Left cardiac atrium (tissue), 4 donors: ENCODE measurements at places on chromosomes 13 and 19. TPM values are rescaled to one million over a fixed set of nuclear protein-coding genes. Genes with fewer than 3 reads are reported as not detected.
A peak's percentile ranks its signal among the peaks of the same experiment; 100 is the strongest.

DNA sequence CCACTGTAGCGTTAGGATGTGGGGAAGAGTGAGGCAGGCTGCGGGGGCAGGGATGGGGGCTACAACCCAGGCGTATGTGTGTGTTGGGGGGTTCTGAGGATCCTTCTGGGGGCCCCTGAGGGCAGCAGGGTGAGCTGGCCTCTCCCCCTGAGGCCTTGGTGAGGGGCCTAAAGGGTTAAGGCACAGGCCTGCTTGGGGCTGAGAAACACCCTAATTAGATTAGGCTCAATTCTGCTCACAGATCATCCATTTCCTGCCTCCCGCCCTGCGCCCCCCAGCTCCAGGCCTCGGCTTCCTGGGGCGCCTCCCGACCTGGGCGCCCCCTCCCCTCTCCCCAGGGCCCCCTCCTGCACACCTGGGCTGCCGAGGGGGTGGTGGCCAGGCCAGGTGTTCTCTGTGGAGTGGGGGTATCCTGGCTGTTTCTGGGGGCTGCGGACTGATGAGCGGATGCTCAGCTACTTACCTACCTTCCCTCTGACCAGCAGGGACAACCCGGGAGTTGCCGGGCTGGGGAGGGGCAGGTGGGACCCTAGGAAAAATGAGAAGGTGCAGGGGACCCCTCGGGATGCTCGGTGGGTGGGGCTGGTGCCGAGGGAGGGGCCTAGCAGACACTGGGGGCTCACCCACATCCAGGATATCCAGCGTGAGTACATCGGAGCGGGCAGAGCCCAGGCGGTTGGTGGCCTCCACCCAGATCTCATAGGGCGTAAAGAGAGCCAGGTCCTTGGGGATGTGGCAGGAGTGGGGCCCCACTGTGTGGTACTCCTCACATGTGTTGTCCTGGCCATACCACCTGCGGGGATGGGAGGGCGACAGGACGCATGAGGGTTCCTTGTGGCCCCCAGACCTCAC lies 8.6 kb downstream of the CRLF1 start:
- no peak for DNase-seq

DNA sequence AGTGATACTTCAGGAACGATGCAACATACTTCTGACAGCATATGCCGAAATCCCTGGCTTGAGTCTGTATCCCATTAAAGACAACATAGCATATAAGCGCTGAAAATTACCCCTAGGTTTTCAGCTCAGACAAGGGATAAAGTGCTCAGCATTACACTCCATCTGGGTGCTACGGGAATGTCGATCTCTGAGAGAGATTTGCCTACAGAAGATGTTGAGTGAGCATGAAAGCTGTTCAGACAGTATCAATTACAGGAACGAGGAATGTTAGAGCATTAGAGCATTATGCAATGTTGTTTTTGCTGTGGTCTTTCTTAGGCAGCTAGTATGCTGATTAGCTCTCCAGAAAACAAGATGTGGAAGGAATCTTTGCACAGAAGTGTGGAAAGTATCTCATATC lies 484.5 kb downstream of the LIG4 start:
- DNase-seq = no peak

DNA sequence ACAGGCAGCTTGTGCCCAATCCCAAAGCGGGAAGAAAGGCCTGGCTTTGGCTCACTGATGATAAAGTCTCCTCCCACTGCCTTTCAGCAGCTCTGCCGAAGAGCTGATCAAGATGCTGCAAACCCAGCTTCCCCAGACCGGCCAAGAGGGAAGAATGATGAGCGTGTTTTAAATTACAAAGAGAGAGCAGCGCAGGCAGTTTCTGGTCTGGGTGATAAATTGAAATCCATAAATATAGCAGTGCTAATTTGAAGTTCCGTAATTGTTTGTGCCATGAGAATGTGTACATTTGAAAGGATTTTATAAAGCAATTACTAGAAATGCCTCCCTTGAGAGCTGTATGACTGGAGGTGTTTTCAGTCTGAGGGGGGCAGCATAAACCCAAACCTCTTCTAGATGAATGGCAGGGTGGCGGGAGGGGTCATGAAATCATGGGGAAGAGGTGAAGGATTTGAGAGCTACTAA lies 171.8 kb downstream of the STK24 start:
- no peak for DNase-seq

DNA sequence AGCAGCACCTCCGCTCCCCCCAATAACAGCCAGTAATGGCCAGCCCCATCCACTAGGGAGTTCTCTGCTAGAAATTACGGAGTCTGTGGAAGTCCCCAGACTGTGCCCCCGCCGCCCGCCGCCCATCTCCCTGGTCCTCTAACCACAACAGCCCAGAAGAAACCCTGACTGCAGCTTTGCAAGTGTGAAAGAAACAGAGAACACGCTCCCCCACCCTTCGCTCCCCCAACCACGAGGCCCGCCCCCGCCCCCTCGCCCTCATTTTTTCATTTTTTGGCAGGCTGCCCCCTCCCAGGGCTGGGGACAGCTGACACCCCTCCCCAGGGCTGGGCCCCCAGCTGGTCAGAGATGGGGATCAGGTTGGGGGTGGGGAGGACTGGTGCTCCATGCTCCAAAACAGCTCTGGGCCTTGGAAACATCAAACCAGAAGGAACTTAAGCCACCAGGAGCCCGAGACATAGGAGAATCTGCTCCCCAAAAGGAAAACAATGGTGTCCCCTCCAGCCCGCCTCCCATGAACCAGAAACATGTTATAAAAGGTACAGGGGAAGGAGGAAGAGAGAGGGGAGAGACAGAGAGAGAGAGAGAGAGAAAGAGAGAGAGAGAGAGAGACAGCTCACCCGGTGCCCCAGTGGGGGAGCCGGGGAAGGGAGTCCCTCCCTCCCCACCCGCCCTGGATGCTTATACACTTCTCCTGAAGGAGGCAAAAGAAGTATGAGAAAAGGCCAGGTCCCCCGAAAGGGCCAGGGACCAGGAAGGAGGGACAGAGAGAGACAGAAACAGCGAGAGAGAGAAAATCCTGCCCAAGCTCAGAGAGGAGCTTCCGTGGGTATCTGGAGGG lies 29.8 kb upstream of the ASF1B start:
- DNase-seq = no peak

DNA sequence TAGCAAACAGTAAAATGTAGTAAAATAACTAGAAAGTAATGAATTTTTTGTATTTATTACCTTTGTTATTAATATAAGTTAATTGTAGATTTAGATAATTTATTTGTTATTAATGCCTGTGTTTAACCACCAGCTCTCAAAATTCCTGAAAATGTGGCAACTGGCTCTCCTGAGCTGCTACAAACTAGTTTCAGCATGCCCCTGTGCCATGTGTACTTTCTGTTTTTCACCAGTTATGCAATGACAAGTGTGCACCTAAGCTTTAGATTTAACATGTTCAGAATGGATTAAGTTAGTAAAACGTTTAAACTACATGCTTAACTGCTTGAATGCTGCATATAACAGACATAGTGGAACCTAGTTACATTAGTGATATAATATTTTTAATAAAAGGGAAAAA lies 88.1 kb downstream of the POSTN start:
- no peak for DNase-seq

GRCh38 chr13:36163809-36164308 lies 32.7 kb upstream of the DCLK1 start:
- peak; percentile 82 for DNase-seq

GRCh38 chr13:72437458-72437857 lies 290.0 kb downstream of the MZT1 start:
- no peak for DNase-seq

DNA sequence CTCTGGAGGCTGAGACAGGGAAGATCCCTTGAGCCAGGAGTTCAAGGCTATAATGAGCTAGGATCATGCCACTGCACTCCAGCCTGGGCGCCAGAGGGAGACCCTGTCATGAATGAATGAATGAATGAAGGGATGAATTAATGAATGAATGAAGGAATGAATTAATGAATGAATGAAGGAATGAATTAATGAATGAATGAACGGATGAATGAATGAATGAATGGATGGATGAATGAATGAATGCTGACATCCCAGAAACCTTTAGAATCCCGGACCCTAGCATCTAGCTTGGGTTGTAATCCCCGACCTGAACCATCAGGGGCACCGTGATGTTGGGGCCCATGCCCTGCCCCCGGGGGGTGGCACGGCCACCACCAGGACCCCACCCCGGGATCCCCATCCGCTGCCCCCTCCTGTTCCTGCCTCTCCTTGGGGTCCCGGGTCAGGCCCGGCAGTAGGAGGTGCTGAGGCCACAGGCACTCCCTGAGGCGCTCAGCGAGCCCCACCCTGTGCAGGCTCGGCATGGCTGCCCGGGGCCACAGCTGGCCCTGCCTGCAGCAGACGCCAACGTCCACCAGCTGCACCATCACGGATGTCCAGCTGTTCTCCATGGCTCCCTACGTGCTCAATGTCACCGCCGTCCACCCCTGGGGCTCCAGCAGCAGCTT lies 3.4 kb downstream of the EBI3 start:
- DNase-seq = no peak

GRCh38 chr19:54481326-54481930 lies 8.3 kb upstream of the CDC42EP5 start:
- DNase-seq = no peak

DNA sequence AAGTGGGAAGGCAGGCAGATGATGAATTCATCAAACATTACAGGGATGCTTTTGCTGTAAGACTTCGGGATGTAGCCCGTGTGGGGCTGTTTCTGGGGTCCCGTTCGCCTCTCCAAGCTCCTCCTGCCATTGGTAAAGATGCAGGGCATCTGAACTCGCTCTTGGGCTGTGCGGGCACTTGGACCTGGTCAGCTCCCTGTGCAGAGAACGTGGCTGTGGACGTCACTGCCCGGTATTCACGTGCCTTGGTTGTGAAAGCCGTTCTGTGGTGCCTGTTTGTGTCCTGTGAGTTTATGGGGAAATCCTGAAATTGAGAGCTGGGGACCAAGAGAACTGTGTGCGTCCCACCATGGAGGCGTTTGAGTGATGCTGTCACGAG lies 5.4 kb downstream of the TFDP1 start:
- DNase-seq = no peak

FGF21 gene
- total RNA-seq = not detected

NDUFB7 gene
- 357 TPM for total RNA-seq

THSD8 gene
- 1.8 TPM for total RNA-seq

MIA gene
- total RNA-seq = 1.8 TPM
